ENCODE measurements at places on chromosomes 12 and 14. TPM values are rescaled to one million over a fixed set of nuclear protein-coding genes. Genes with fewer than 3 reads are reported as not detected.

Gene PSMC6
- total RNA-seq = 81.2 TPM

Gene HOTAIR
- total RNA-seq = 0.09 TPM

Gene PCK2
- 20.7 TPM for total RNA-seq

Gene INF2
- total RNA-seq = 145 TPM

Gene DYRK4
- 40.3 TPM for total RNA-seq

Gene AICDA
- 0.05 TPM for total RNA-seq

Gene EML5
- total RNA-seq = 0.76 TPM

Gene POTEG
- total RNA-seq = not detected

Gene SLC25A21
- 0.35 TPM for total RNA-seq

Gene ATF1
- total RNA-seq = 45.0 TPM

Gene EGLN3
- 4.4 TPM for total RNA-seq

Data from A549 treated with CORT108297 at 1 μM for 4 hours (cell line).